ENCODE measurements at places on chromosomes 5 and 9. TPM values are rescaled to one million over a fixed set of nuclear protein-coding genes. Genes with fewer than 3 reads are reported as not detected.

The OCLN gene
- total RNA-seq = 0.48 TPM

The FBXO38 gene
- total RNA-seq = 65.7 TPM

DNA sequence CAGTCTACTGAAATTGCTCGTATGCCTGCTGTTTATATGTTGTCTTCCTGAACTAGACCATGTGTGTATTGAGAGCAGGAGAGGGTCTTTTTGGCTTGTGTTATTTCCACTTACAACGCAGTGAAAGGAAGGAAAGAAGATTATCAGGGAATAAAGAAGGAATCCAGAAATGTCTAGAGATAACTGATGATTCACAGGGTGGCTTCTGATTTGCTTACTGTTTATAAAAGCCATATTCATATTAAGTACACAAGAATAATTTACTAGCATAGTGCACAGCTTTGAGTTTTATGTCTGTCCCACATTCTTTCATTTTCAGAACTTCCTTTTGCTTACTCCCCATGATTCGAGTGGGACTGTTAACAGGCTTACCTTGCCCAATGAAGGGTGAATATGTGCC lies 72.1 kb downstream of the PRLR start:
- H3K4me3 ChIP-seq = no peak overlapping the region
- H3K27me3 ChIP-seq = no peaks in the 10 kb centered on the region
- no peaks in the 10 kb centered on the region for H3K4me1 ChIP-seq
- no peak for DNase-seq

The CAMK4 gene
- total RNA-seq = 5.4 TPM

The SH3GL2 gene
- not detected for total RNA-seq

GRCh38 chr5:61286446-61287132 lies 45.5 kb upstream of the ZSWIM6 start:
- no peak for DNase-seq
- no peaks in the 10 kb centered on the region for H3K36me3 ChIP-seq
- H3K27ac ChIP-seq = no peak overlapping the region
- H3K4me1 ChIP-seq = no peaks in the 10 kb centered on the region
- H3K4me3 ChIP-seq = no peak overlapping the region

The HAPLN1 gene
- total RNA-seq = not detected

DNA sequence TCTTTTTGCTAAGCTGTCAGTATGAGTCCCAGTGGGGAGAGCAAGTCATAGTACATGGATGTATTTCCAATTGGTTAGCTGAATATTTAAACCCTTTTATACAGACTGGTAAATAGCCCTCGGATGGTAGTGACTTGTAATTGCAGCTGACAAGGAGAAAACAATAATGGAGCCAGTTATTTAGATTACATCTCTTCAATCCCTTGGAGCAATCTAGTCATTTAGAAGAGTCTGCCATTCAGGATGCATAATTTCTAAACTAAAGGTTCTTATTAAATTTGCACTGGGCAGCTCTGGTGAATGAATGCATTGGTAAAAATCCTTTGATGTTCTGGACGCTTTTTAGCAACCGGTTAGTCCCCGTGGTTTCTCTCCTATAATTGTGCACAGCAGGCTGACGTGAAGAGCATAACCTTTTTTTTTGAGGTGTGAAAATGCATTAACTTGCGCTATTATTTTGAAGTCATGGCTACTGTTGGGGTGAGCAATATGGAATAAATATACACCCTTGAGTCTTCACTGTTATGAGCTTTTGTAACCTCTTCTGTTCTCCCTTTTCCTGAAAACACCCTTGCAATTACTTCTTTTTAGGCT lies 158.6 kb upstream of the CD180 start:
- peaks cover 6% of the 10 kb centered on the region for H3K27me3 ChIP-seq
- peaks cover 23% of the 10 kb centered on the region for H3K4me1 ChIP-seq
- H3K36me3 ChIP-seq = no peaks in the 10 kb centered on the region
- no peak for DNase-seq
- H3K27ac ChIP-seq = no peak overlapping the region

The C5orf58 gene
- not detected for total RNA-seq

The PRPF4 gene
- total RNA-seq = 33.9 TPM

DNA sequence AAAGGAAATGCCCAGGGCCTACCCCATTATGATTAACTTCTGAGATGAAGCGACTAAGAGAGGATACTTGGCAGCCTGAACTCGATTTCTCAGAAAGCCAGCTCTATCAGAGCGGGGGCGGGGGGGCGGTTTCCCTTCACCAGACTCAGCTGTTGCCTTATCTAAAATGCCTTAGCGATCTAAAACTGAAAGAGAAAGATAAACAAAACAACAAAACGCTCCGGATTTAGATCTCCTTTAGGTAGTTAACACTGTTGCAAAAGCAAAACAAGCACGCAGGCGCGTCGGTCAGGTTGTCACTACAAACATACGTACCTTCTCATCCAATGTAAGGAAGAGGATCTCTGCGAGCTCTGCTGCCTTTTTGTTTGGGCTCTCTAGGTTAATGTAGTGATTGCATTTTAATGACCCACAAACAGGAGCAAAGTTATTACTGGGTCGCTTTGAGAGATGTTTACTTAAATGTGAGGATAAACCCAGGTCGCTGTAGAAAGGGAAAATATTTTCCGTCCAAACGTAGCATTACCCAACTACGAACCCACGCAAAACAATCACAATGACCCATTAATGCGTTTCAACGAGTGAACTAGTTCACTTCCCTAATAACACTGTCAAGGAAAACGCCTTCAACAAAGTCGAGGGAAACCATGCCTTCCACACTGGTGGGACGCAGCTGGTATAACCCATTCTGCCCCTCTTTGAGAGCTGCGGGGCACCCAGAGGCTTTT lies 982 bp downstream of the EPB41L4A start:
- H3K27me3 ChIP-seq = peaks cover 16% of the 10 kb centered on the region
- H3K36me3 ChIP-seq = no peaks in the 10 kb centered on the region
- peak; percentile 84 for DNase-seq
- peaks cover 9% of the 10 kb centered on the region for H3K4me1 ChIP-seq
- H3K27ac ChIP-seq = peak overlapping the region; percentile 86

- H3K4me3 ChIP-seq = no peak overlapping the region
- no peak for DNase-seq
- no peaks in the 10 kb centered on the region for H3K27me3 ChIP-seq
- H3K4me1 ChIP-seq = no peaks in the 10 kb centered on the region
- no peaks in the 10 kb centered on the region for H3K36me3 ChIP-seq
- H3K27ac ChIP-seq = peak overlapping the region; percentile 26
Observed at GRCh38 chr9:33211695-33212393, 28.1 kb upstream of the SPINK4 start.

The SLC23A1 gene
- 0.36 TPM for total RNA-seq

DNA sequence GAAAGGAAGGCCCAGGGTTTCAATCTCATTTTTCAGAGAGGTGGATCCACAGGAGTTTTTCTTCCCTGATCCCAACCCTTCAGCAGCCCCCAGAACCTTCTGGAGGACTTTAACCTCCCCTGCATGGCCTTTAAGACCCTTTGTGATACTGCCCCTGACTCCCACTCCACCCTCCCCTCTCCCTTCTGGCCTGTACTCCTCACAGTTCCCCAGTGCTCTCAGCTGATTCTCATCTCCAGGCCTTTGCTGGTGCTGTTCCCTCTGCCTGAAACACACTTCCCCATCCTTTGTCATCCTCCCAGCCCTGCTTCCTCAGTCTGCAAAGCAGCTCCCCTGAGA lies 18.5 kb downstream of the NEURL1B start:
- no peaks in the 10 kb centered on the region for H3K4me1 ChIP-seq
- no peak for DNase-seq
- no peaks in the 10 kb centered on the region for H3K27me3 ChIP-seq
- H3K36me3 ChIP-seq = peaks cover 6% of the 10 kb centered on the region

The FUBP3 gene
- total RNA-seq = 43.8 TPM

GRCh38 chr9:96725576-96725975 lies 52.3 kb downstream of the ZNF510 start:
- no peak for DNase-seq
- H3K27me3 ChIP-seq = peaks cover 9% of the 10 kb centered on the region
- H3K4me3 ChIP-seq = no peak overlapping the region
- H3K4me1 ChIP-seq = no peaks in the 10 kb centered on the region
- no peak overlapping the region for H3K27ac ChIP-seq

Data from natural killer cell treated with Interleukin-12 subunit alpha and Interleukin-12 subunit beta and Interleukin-15 and Interleukin-18, amount 100 ng/mL, for 72 hours (primary cell).